GF-D8 (cell line): ENCODE measurements at places on chromosomes 4 and X.

GRCh38 chrX:22365460-22365859, 92.7 kb downstream of the CBLL2 start:
- no peak for DNase-seq

DNA sequence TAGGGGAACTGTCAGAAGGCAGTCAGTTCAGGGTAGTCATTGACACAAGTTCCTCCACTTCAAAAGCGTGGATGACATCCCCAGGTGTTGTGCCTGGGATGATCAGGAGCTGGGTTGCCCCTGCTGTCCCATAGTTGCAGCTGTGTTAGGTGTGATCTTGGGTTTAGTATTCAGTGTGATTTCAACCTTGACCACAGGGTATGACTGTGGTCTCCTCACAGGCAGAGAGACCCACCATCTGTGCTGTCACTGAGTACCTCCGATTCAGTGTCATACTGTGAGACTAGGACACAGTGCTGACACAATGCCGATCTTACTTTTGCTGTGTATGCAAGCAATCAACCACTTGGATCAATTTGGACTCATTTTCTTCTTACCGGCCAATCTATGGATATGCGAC, 25.2 kb downstream of the FOXR2 start:
- no peak for DNase-seq

- no peak for DNase-seq
Measured at GRCh38 chrX:23287191-23287725, 47.4 kb upstream of the PTCHD1 start.

DNA sequence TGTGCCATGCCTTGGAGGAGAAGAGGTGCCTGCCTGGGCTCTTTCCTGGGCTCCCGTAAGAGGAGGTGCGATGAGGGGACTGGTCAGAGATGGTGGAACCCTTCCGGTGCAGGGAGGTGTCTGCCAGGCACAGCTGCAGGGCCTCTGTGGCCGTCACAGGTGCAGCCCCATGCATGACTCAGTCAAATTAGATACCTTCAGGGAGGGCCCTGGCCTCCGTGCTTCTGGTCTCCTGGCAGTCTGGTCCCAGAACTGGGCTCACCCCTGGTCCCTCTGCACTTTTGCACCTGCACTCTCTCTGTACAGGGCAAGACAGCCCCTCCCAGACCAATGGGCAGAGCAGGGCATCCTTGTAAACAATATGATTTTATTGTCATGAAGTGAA, 49.9 kb upstream of the LRPAP1 start:
- no peak for DNase-seq

DNA sequence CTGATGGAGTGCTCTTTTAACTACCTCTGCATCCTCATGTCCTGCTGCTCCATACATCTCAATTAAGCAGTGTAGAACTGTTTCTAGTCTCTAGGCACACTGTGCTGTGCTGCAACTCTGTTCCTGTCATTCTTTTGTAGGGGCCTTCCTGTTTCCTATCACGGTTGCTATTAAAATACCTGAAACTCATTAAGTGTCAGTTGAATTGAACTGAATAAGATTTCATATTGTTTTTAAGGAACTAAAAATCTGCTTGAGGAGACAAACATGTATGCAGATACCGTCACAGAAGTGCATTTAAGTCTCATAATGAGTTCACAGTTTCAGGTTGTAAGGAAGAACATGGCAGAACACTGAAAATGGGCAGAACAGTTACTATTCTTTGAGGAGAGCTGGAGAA, 170.1 kb downstream of the LARP7 start:
- DNase-seq = no peak

DNA sequence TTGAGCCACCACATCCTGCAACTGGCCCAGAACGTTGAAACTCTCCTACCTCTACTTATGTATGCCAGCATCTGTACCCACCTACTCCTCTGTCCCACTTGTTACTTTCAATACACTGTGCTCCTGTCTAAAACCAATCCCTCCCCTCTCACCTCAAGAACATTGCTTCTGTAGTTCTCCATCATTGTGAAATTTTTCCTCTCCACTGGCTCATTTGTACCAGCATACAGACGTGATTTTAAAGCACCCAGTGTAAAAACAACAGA, 25.5 kb upstream of the USO1 start:
- no peak for DNase-seq

- no peak for DNase-seq
Measured at GRCh38 chr4:2882341-2882740, 38.7 kb downstream of the ADD1 start.

DNA sequence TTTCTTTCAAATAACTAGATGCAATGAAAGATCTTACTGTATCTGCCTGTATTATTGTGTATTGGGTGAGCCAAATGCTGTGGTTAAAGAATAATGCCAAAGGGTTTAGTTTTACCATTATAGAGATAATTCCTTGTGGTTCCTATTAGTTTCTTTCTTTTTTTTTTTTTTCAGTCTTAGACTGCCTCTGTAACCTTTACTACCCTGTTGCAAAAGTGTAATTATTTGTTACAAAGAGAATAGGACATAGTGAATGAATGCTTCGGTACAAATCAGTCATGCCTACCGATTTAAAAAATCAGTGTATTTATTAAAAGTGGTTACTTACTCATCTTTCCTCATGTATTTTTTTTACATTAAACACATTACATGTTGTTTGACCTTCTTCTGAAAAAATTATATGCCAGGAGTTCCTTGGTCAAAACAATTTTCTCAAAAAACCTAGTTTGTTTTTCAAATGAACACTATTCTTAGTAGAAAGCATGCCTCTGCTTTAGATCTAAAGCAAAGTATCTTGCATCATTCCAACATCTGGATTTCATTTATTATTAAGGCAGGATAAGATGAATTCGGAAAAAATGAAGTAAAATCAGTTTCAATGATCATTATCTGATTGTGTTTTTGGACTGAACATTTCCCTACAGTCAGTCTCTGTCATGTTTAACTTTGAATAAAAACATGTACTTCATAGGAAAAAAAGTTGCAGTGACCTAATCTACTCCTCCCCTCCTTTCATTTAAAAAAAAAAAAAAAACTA, 21.2 kb upstream of the SYNPO2 start:
- no peak for DNase-seq

- no peak for DNase-seq
Measured at GRCh38 chrX:33989936-33990335, 142.2 kb downstream of the FAM47A start.

- no peak for DNase-seq
Measured at GRCh38 chrX:11097933-11098332, 13.2 kb upstream of the HCCS start.

DNA sequence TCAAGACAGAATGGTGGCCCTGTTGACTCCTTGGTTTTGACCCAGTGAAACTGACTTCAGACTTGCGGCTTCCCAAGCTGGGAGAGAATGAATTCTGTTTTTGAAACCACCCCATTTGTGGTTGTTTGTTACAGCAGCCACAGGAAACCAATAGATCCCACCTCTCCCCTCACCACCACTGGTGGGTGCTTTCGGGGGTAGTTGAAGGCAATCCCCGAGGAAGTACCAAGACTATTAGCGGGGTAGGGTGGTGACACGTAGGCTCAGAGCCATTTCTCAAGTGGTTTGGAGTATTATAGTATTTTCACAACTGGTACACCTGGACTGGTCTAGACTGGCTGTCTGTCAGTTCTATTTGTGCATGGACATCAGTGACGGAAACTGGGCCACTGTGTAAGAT, 189.1 kb upstream of the RBPJ start:
- no peak for DNase-seq

- DNase-seq = no peak
Measured at GRCh38 chr4:66273110-66273509, 602.8 kb upstream of the EPHA5 start.

GRCh38 chrX:17990532-17990931, 129.4 kb upstream of the RAI2 start:
- DNase-seq = no peak

DNA sequence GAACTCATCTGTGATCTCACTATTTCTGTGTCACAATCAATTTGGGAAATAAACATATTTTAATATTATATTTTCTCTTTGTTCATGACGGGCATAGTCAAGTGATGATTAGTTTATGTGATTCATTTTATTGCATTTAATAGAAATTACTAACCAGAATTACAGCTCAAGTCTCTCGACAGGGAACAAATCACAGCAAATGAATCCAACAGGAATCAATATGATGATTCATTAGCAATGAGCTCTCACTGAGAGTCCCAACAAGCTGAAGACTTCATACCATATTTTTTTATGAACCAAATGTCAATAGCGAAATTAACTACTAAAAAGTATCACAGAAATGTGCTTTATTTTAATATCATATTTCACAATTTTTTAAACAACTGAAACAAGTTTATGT, 649.7 kb downstream of the GRID2 start:
- DNase-seq = no peak
